ENCODE measurements at places on chromosomes 12 and 14.
A peak's percentile ranks its signal among the peaks of the same experiment; 100 is the strongest.

DNA sequence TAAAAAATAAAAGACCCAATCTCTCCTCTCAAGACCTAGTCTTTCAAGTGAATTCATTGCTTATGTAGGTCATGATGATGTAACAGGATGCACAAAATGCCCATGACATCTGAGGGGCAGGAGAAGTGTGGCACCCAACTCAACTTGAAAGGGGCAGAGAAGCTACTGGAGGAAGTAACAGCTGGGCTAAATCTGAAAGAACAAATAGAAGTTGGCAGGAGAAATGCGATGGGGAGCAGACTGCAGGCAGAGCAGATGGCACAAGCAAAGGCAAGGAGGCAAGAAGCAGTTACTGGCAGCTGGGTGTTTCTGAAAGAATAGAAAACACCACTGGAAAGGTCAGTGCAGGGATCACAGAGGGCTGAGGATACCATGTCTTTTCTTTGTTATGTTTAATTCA is 14.6 kb downstream of the SLC38A4 start:
- no peak for DNase-seq

DNA sequence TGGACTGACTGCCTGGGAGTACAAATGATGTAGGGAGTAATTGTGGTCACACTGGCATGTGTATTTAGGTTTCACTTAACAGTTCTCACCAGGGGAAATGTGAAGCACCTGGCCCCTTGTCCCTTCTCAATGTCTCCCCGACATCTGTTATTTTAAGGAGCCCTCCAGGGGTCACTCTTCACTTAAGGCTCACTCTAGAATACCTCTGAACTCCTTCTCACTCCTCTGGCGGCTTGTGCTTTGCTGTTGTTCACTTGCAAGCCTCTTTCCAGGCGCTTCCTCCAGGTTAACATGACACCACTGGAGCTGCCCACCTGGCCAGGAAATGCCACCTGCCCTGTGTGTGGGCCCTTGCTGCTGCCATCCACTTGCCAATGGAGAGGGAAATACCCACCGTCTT is 56.5 kb upstream of the GZMB start:
- DNase-seq = no peak

DNA sequence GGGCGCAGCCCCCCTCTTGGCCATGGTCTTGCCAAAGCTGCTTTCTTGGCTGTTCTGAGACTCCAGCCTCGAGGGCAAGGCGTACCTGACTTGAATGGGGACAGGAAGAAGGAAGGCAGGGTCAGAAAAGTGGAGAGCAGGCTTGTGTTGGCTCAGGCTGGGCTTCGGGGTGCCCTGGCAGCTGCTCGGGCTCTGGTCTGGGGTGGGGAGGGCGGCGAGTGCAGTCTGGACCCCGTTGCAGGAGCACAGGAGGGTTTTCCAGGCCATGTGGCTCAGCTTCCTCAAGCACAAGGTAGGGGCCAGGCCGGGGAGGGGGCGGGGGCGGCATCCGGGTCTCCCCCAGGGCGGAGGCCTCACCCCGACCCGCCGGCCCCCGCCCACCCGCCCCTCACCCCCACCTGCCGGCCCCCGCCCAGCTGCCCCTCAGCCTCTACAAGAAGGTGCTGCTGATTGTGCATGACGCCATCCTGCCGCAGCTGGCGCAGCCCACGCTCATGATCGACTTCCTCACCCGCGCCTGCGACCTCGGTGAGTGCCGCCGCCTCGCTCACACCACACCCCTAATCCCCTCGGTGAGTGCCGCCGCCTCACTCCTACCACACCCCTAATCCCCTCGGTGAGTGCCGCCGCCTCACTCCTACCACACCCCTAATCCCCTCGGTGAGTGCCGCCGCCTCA is 4.2 kb downstream of the NOC4L start:
- no peak for DNase-seq

DNA sequence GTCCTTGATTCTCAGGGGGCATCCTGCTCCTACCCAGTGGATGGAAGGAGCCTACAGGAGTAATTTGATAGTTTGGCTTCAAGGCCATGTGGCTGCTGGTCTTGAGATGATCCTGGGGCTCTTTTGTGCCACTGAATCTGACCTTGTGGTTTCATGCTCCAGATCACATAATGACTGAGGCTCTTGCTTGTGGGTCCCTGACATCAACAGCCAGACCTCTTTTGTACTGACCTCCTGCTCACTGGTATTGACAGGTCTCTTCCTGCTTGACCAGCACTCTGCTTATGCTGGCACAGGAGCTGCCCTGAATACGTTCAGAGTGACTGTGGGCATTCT is 23.2 kb upstream of the JPH4 start:
- DNase-seq = no peak

GRCh38 chr14:24353559-24354481 is 14.0 kb upstream of the RIPK3 start:
- no peak for DNase-seq

DNA sequence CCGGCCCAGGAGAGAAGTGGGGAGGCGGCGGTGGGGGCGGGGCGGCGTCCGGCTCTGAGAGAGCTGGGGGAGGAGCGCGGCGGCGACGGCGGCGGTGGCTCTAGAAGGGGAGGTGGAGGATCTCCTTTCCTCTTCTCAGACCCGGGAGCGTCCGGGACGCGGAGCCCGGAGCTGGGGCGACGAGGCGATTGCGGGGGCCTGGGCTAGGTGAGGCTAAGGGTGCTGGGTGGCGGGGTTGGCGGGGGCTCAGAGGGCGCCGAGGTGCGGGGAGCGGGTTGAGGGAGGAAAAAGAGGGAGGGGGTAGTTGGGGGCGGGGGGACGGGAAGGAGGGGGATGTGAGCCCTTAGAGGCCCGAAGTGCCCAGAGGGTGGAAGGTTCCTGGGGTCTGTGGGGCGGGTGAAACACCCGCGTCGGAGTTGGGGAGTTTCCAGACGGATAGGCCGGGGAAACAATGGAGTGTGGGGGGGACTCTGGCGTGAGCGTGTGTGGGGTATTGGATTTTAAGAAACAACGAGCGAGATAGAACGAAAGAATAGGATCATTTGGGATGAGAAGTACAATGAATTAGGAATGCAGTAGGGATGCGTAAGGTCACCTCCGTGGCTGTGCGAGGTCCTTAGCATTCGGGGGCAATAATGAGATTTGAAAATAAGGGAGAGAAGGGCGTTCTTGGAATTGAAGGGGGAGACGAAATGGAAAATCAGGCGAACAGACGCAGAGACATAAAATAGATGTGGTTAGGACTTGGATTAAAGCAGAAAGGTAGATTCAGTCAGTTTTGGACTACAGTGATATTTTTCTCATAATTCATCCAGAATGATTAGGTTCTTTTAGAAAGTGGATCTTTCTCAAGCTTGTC is at the start of gene SPATS2:
Gene SPATS2, plus strand, starts transcription at position 82 of the 859 bp plus-strand sequence. CDS start 93,551 bp downstream, outside the sequence.
- DNase-seq = peak; percentile 77

GRCh38 chr12:68240975-68241374 is 12.4 kb downstream of the IL22 start:
- DNase-seq = no peak

GRCh38 chr14:58792416-58792815 is 154.7 kb downstream of the DACT1 start:
- no peak for DNase-seq

- DNase-seq = no peak
Measured at GRCh38 chr14:64233531-64234190, 60.5 kb downstream of the ESR2 start.

- no peak for DNase-seq
Measured at GRCh38 chr12:2378835-2379330, 326.1 kb downstream of the CACNA1C start.

DNA sequence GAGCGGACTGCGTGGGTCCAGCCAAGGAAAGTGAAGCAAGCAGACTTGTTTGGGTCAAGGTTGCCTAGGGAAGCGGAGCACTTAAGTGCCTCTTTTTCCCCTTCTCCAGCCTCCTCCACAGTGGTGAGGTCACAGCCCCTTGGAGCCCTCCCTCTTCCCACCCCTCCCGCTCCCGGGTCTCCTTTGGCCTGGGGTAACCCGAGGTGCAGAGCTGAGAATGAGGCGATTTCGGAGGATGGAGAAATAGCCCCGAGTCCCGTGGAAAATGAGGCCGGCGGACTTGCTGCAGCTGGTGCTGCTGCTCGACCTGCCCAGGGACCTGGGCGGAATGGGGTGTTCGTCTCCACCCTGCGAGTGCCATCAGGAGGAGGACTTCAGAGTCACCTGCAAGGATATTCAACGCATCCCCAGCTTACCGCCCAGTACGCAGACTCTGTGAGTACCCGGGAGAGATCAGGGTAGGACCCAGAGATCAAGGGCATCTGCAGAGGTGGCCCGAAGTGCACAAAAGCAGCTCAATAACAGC is at the start of gene TSHR:
Gene TSHR, plus strand, starts transcription at position 206 of the 526 bp plus-strand sequence. Its CDS starts 60 bp downstream, at position 266.
- peak; percentile 18 for DNase-seq

DNA sequence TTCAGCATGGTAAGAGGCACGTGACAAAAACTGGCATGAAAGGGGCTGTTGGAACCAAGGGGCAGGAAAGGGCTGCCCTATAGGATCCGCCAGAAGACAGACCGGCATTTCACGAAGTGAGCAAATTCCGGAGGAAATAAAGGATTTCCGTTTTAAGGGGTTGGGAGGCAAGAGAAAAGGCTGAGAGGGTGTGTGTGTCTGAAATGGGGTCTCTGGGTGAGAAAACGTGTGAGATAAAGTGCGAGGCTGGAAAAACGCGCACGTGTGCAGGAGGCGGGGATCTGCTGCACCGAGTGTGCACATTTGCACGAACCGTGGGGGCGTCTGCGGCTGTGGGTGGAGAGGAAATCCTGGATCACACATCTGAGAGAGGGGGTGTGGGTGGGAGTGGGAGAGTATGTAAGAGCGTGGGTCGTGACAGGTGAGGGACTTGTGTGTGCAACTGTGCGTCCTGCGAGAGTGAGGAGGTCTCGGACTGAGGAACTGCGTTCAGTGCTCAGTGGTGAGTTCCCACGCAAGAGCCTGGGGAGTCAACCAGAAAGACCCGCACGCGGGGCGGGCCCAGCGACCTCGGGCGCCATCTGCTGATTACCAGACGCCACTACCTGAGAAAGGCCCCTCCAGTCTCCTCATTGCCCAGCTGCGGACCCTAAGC is 37.0 kb upstream of the P2RX7 start:
- peak; percentile 66 for DNase-seq

All from NCI-H146 (cell line).